NCI-H2107 (cell line): ENCODE measurements at places on chromosomes 12 and 14.

DNA sequence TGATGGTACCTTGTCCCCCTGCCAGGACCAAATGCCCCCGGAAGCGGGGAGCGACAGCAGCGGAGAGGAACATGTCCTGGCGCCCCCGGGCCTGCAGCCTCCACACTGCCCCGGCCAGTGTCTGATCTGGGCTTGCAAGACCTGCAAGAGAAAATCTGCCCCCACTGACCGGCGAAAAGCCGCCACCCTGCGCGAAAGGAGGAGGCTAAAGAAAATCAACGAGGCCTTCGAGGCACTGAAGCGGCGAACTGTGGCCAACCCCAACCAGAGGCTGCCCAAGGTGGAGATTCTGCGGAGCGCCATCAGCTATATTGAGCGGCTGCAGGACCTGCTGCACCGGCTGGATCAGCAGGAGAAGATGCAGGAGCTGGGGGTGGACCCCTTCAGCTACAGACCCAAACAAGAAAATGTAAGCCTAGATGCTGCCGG, 410 bp downstream of the MYF6 start:
- no peak for DNase-seq

GRCh38 chr14:44791730-44792129, 170.0 kb downstream of the KLHL28 start:
- DNase-seq, result no peak

GRCh38 chr12:20555015-20555414, 140.1 kb upstream of the SLCO1C1 start:
- DNase-seq, result no peak

DNA sequence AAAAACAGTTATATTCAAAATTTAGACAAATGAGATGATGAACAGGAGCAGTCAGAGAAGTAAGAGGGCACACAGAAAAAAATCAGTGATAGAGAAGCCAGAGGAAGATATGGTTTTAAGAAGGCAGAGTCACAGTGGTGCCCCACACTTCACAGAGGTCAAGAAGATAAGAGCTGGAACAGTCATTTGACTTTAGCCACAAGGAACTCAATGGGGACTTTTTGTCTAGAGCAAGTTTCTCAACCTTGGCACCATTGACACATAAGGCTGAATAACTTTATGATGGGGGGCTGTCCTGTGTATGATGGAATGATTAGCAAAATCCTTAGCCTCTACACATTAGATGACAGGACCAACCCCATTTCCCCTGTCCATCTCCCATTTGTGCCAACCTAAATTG, 172.8 kb upstream of the PLEKHG7 start:
- DNase-seq, result no peak

GRCh38 chr12:83476006-83476405, 789.3 kb downstream of the TMTC2 start:
- DNase-seq, result no peak

GRCh38 chr14:62364161-62364560, 601.9 kb downstream of the SNAPC1 start:
- DNase-seq, result no peak

- DNase-seq, result no peak
Observed at GRCh38 chr14:73261520-73262426, 24.5 kb downstream of the PAPLN start.

- no peak for DNase-seq
Observed at GRCh38 chr12:123954647-123955350, 17.8 kb downstream of the CCDC92 start.

GRCh38 chr14:89924268-89924667, 30.3 kb downstream of the EFCAB11 start:
- DNase-seq, result no peak

GRCh38 chr12:13816394-13816793, 165.0 kb downstream of the GRIN2B start:
- DNase-seq, result no peak

- DNase-seq, result no peak
Observed at GRCh38 chr12:112898380-112898779, 8.4 kb upstream of the OAS1 start.

DNA sequence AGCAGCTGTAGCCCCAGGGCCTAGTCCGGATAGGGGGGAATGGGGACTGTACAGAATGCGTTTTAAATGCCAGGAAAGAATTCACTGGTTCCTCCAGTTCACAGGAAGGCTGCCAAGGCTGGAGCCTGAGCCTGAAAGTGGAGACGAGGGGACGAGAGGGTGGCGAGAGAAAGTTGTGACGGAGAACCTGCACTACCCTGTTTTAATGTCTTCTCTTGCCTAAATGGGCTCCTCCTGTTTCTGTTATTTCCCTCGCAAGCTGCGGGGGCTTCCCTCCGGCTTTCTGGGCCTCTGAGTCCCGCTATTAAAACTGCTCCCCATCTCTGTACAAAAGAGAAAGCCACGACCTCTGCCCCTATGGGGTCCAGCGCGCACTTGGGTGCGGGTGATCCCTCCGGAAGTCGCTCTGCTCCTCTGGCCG, 4.5 kb downstream of the C1QL4 start:
- no peak for DNase-seq

DNA sequence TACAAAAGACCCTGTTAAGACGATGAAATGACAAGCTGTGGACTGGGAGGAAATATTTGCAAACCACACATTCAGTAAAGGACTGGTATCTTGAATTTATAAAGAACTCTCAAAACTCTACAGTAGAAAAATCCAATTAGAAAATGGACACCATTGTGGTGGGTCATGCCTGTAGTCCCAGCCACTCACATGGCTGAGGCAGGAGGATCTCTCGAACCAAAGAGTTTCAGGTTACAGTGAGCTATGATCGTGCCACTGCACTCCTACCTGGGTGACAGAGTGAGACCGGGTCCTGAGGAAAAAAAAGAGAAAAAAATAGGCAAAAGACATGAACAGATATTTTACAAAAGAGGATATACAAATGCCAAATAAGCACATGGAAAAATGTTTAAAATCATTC, 41.9 kb downstream of the TTC6 start:
- no peak for DNase-seq

- DNase-seq, result no peak
Observed at GRCh38 chr14:101184572-101184971, 281.1 kb upstream of the RTL1 start.
